GM12865 (cell line): ENCODE measurements at places on chromosomes 6 and 20.

- peak; percentile 73 for DNase-seq
Measured at GRCh38 chr6:46175446-46175845, 4.7 kb upstream of the ENPP5 start.

GRCh38 chr20:25461281-25461650 is 53.8 kb downstream of the GINS1 start:
- DNase-seq, result no peak

DNA sequence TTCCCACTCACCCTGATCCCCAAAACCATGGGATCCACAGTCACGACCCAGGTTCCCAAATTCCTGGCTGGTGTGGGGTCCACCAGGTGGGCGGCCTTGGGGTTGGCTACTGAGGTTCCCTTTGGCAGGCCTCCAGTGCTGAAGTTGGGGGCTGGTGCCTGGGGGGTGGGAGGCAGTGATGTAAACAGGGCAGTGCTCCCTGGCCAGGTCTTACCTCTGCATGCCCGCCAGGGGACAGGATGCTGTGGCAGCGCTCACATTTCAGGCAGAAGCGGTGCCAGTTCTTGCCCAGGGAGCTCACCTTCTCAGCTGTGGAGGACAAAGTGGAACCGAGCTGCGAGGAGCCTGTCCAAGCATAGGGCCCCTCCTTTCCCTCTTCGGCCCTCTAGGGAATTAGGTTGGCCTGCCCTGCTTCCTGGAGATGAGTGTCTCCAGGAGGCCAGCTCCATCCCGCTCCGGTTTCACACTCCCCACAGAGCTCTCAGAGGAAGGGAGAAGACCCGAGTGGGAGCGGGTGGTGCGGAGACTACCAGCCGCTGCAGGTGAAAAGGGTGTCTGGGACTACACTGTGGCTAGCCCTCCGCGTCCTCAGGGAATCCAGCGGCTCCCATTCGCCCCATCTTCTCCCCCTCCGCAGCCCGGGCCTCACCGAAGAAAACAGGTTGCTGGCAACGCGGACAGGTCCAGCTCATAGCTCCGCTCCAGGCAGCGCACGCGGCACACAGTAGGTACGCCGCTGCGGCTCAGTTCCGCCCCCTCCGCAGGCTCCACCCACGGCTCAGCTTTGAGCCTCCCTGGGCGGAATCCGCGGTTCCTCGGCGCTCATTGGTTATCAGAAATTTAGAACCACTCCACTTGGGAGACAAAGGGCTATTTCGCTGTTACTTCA is at the start of gene CRIP3:
CRIP3 (minus strand) TSS at position 726 of the 889 bp plus-strand sequence; CDS start at position 692, 34 bp downstream.
- DNase-seq, result peak; percentile 71

DNA sequence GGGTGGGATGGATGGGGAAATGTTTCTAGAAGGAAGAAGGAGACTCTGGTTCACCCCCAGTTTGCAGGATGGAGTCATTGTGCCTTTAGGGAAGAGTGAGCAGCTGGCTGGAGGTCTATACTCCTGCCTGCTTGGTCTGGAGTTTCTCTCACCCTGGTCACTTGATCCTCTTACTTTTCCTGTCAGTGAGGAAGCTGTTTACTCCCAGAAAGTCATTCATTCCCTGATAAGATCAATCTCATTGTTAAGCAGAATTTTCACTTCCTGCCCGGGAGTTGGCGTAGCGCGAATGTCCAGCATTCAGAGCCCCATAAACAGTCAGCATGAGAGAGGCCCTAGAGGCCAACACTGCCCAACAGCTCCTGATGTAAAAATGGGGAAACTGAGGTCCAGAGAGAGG is 70.4 kb upstream of the SIRPA start:
- DNase-seq, result no peak

GRCh38 chr20:63293871-63294535 is 1.0 kb downstream of the COL20A1 start:
- no peak for DNase-seq

GRCh38 chr6:170134471-170135440 is 156.1 kb downstream of the DLL1 start:
- no peak for DNase-seq

DNA sequence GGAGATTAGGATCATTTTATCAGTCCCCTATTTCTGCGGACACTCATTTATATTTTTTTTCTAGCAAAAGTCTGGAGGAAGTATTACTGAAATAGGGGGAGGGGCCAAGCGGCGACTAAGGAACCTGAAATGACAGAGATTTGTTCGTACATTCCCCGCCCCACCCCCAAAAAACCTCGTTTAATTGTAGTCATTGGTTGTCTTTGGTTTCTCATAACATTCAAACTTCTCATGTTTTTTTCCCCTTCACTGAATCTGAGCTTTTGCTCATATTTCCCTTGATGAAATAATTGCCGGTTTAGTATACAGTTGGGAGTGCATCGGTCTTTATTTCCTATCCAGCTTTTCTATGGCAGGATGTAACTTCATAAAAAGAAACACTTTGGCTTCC is 768 bp upstream of the FYN start:
- DNase-seq, result peak; percentile 52

DNA sequence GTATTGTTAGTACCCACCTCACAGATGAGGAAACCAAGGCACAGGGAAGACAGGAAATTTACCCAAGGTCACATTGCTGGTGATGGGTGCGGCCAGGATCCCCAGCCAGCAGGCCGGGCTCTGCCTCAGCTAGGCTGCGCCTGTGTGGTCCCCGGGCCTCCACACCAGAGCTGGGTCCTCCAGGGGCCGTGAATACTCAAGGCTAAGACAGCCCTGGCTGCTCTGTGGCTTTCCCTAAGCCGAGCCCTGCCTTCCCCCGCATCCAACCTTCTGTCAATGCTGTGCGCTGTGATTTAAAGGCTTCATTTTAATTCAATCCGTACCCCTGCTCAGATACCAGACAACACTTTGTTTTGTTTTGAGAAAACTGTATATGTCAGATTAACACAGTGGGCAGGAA is 246.7 kb downstream of the TTLL2 start:
- no peak for DNase-seq

DNA sequence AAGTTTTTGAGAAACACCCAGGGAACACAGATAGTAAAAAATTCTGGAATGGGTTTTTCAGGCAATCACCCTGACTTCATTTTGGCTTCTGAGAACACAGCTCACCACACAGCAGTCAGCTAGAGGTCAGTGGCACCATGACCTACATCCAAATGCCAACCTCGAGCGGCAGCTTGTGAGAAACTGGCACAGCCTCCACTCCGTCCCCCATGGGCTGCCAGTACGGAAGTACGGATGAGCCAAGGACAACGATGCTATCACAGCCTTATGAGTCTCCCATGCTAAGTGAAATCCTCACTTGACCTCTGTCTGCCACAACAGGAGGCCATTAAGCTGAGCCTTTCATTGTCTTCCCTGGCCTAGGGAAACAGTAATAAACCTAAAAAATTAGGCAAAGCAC is 32.0 kb downstream of the KIF16B start:
- no peak for DNase-seq

- DNase-seq, result no peak
Measured at GRCh38 chr6:34926655-34927054, 37.6 kb downstream of the ANKS1A start.

- DNase-seq, result no peak
Measured at GRCh38 chr20:62425281-62426058, 1.9 kb downstream of the RBBP8NL start.

- no peak for DNase-seq
Measured at GRCh38 chr20:4920131-4920530, 81.2 kb downstream of the SLC23A2 start.

DNA sequence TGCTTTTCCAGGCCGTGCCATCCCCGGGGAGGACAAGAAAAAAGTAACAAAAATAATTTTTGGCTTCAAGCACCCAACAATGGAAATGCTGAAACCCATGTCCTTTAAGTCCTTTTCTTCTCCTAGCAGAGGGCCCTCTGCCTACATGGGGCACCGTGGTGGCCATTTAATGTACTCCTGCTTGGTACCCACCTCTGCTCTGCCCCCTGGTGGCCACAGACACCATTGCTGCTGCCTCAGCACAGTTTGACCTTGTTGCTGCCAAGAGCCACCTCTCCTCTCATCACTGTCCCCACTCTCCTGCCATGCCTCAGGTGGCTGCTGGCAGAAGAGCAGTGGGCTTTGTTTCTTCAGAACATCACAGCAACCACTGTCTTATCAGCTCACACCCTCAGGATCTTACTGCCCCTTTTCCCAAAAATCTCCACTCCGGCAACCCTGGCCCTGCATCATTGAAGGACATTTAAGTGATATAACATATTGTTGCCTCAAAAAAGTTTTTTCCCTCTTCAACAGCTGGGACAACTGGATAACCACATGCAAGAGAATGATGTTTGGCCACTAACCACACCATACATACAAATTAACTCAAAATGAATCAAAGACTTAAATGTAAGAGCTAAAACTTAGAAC is 12.9 kb upstream of the ARMC2 start:
- peak; percentile 86 for DNase-seq

DNA sequence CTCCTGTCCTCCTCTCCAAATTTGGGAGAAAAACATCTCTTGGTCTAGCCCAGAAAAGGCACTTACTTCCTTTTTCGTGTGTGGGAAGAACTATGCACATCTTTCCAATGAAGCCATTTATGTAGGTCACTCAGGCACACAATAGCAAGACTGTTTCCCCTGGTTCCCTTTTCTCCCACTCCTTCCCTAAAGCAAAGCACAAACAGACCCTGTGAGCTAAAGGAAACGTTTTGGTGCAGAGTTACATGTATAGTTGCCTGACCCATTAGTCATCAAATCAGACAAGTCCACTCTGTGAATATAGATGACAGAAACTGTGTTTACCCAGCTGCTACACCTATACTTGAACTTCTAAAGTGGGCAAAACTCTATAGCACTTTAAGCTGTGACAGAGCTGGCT is 474.6 kb downstream of the COL12A1 start:
- no peak for DNase-seq

DNA sequence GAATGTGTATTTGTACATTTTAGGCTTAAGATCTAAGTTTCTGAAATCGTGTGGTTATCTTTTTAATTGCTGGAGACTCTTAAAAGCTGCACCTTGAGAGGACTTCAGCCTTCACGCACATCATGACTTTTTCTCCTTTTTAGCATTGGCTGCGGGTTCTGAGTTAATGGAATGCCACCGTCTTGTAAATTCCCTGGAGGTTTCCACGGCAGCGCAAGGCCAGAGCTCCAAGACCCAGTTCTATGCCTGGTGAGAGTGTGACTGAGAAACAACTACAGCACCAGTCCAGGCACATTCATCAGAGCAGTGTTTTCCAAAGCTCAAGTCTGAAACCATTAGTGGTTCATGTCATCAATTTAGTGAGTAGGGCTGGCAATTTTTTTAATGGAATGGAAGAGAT is 23.0 kb downstream of the PRR18 start:
- no peak for DNase-seq
